ENCODE measurements at places on chromosomes 1 and 21. TPM values are rescaled to one million over a fixed set of nuclear protein-coding genes. Genes with fewer than 3 reads are reported as not detected.

The TNFRSF1B gene
- 1.4 TPM for total RNA-seq

- DNase-seq = no peak
- H3K4me3 ChIP-seq = no peak overlapping the region
- no peaks in the 10 kb centered on the region for H3K4me1 ChIP-seq
- H3K36me3 ChIP-seq = no peaks in the 10 kb centered on the region
These were observed 94.1 kb upstream of the ATP1B1 start for GRCh38 chr1:169012416-169012815.

DNA sequence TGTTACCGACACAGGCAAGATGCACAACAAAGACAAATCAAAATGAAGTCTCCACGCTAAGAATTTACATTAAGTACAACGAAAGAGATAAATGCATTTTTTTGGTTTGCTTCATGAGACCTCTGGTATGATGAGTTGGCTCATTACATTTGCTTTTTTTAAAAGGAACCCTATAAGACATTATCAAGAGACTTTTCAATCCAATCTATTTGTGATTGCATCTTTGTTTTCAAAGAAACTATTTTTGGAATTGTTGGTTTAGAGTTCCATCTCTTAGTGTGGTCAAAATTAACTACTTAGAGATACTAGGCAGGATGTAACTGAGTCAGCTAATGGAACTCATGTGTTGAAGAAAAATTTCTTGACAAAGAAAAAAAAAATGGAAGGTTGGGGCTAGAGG lies 200.1 kb downstream of the ZC3H11B start:
- no peaks in the 10 kb centered on the region for H3K27me3 ChIP-seq
- peaks cover 10% of the 10 kb centered on the region for H3K4me1 ChIP-seq
- no peak overlapping the region for H3K27ac ChIP-seq

The MPZ gene
- not detected for total RNA-seq

The C1orf94 gene
- total RNA-seq = 0.39 TPM

DNA sequence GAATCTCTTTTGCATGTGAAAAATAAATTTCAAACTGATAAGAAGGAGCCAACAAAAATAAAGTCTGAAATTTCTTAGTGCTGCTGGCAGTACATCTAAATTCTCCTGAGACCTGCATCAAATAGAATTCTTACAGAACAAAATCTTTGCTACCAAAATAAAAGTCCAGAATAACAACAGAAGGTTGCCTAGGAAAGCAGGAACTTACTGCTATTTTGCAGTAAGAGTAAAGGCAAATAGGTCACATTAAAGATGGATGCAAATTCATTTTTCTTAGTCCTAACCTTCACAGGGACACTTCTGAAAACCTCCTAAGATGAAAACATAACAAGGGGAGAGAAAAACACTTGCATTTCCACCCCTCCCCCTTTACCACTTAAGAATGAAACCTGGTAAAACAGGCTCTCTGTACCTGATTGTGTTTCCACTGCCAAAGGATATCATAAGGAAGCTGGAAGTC lies 59.0 kb downstream of the RUSC1 start:
- H3K27ac ChIP-seq = no peak overlapping the region
- H3K27me3 ChIP-seq = no peaks in the 10 kb centered on the region
- H3K36me3 ChIP-seq = peaks cover 62% of the 10 kb centered on the region
- H3K4me1 ChIP-seq = no peaks in the 10 kb centered on the region

GRCh38 chr1:219587801-219588561 lies 24.9 kb downstream of the ZC3H11B start:
- H3K4me3 ChIP-seq = no peak overlapping the region
- no peak overlapping the region for H3K27ac ChIP-seq
- DNase-seq = no peak
- H3K36me3 ChIP-seq = no peaks in the 10 kb centered on the region
- no peaks in the 10 kb centered on the region for H3K4me1 ChIP-seq
- no peaks in the 10 kb centered on the region for H3K27me3 ChIP-seq

- H3K36me3 ChIP-seq = peaks cover 20% of the 10 kb centered on the region
- no peaks in the 10 kb centered on the region for H3K27me3 ChIP-seq
- DNase-seq = no peak
- peaks cover 72% of the 10 kb centered on the region for H3K4me1 ChIP-seq
These were observed 1.7 kb downstream of the PTP4A2 start for GRCh38 chr1:31936278-31936980.

DNA sequence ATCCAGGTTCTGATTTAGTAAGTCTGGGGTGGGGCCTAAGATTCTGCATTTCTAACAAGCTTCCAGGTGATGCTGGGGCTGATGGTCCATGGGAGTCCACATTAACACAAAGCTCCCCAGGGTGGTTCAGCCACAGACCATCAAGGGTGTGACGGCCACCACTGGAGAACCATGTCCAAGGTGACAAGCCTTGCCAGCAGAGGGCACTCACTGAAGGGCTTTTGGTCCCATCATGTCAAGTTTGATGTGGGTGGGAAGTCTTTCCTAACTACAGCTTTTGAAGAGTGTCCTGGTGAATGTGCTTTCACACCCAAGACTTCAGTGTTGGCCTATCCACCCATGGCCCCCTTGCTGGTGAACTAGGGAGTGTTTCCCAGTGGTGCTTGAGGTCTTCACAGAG lies 67.1 kb downstream of the UBE2T start:
- no peak overlapping the region for H3K4me3 ChIP-seq
- H3K4me1 ChIP-seq = peaks cover 4% of the 10 kb centered on the region
- H3K27ac ChIP-seq = no peak overlapping the region
- no peaks in the 10 kb centered on the region for H3K27me3 ChIP-seq

DNA sequence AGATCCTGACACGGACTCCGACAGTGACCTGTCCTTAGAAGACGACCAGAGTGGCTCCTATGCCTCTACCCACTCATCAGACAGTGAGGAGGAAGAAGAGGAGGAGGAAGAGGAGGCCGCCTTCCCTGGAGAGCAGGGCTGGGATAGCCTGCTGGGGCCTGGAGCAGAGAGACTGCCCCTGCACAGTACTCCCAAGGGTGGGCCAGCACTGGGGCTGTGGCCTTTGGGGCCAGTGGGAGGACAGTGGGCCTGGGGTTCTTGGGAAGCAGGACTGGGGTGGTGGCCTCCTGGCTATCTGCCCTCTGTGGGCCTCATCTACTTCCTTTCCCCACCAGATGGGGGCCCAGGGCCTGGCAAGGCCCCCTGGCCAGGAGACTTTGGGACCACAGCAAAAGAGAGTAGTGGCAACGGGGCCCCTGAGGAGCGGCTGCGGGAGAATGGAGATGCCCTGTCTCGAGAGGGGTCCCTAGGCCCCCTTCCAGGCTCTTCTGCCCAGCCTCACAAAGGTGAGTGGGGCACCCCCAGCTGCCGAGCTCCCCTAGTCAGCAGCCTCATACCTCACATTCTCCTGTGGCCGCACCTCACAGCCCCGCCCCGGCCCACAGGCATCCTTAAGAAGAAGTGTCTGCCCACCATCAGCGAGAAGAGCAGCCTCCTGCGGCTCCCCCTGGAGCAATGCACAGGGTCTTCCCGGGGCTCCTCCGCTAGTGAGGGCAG lies 10.0 kb downstream of the PSRC1 start:
- peaks cover 9% of the 10 kb centered on the region for H3K36me3 ChIP-seq
- no peak overlapping the region for H3K4me3 ChIP-seq
- peak; percentile 36 for DNase-seq
- no peak overlapping the region for H3K27ac ChIP-seq
- peaks cover 34% of the 10 kb centered on the region for H3K4me1 ChIP-seq

DNA sequence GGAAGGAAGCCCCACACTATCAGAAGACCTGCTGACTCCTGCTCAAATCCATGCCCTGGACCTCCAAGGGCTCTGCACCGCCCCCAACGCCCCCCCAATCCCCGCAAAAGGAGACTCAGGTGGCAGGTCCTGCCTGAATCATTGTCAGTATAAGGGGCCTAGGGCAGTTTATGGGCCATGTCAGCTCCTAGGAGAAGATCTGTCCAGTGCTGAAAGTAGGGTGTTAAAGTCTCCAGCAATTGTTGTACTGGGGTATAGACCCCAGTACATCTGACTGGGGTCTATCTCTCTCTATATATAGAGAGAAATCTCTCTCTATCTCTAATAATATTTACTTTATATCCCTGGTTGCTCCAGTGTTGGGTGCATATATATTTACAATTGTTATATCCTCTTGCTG lies 12.1 kb upstream of the OLIG2 start:
- H3K27ac ChIP-seq = no peak overlapping the region
- DNase-seq = peak; percentile 17
- no peaks in the 10 kb centered on the region for H3K4me1 ChIP-seq

The ZNF683 gene
- not detected for total RNA-seq

- no peak overlapping the region for H3K4me3 ChIP-seq
- H3K36me3 ChIP-seq = peaks cover 94% of the 10 kb centered on the region
- no peak overlapping the region for H3K27ac ChIP-seq
- no peak for DNase-seq
These were observed 28.1 kb downstream of the EPHA2 start for GRCh38 chr1:16127676-16128337.

DNA sequence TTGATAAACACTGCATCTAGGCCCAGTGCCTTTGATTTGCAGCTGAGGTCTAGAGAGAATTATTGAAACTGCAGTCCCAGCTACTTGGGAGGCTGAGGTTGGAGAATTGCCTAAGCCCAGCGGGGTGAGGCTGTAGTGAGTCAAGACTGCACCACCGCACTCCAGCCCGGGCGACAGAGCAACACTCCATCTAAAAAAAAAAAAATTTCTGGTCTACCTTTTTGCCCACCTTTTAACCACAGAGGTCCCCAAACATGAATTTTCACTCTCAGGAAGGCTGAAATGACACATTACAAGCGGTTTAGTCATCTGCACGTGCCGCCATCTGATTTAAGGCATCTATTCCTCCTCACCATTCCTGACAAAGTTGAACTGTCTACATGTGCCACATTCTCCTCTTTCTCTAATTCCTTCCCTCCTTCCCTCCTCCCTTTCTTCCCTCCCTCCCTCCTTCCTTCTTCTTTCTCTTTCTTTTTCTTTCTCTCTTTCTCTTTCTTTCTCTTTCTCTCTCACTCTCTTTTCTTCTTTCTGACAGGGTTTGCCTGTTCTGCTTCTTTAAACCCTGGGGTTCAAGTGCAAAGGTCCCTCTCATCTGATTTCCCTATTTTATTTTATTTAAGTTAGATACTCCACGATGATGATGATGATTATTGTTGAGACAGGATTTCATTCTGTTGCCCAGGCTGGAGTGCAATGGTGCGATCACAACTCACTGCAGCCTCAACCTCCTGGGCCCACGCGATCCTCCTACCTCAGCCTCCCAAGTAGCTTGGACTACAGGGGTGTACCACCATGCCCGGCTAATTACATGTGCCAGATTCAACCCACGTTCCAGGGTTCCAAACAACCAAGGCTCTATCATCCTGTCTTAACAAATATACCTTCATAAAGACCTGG lies 3.0 kb upstream of the SOD1 start:
- no peak overlapping the region for H3K4me3 ChIP-seq
- H3K27me3 ChIP-seq = no peaks in the 10 kb centered on the region
- no peak for DNase-seq
- no peak overlapping the region for H3K27ac ChIP-seq

The OR6N1 gene
- not detected for total RNA-seq

GRCh38 chr1:96472471-96472870 lies 249.1 kb upstream of the PTBP2 start:
- no peaks in the 10 kb centered on the region for H3K27me3 ChIP-seq
- no peaks in the 10 kb centered on the region for H3K36me3 ChIP-seq
- no peak overlapping the region for H3K4me3 ChIP-seq
- peak overlapping the region; percentile 78 for H3K27ac ChIP-seq
- DNase-seq = peak; percentile 64

DNA sequence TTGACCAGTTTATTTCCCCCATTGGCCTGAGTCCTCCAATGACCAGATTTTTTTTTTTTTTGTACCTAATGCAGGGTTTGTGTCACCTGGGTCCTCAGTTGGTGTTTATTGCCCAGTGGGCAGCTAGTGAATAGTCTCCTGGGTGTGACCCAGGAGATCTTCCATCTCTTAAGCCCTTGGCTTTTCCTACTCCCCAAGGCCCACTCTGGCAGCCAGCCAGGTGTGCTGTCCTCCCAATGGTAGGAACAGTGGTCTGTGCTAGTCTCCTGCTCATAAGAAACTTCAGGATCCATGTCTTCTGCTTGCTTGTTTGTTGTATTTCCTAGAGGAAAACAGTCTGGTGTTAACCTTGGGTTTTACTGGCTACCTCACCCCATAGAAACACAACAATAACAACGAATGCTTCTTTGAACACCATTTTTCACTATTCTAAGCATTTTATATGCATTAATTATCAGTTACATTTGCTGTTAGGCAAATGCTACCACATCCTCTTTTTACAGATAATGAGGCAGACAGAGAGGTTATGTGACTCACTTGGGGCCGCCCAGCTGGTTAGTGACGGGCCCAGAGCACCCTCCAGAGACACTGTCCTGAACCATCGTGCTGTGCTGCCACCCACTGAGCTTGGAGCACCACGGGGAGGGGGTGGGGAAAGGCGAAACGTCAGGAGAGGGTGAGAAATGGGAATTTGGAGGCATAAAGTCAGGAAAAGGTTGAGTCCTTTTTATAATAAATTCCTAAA lies 107.5 kb downstream of the HIVEP3 start:
- H3K4me1 ChIP-seq = peaks cover 23% of the 10 kb centered on the region
- H3K27me3 ChIP-seq = no peaks in the 10 kb centered on the region
- H3K27ac ChIP-seq = peak overlapping the region; percentile 92
- H3K36me3 ChIP-seq = no peaks in the 10 kb centered on the region
- DNase-seq = peak; percentile 51

- no peak overlapping the region for H3K27ac ChIP-seq
- no peaks in the 10 kb centered on the region for H3K27me3 ChIP-seq
- DNase-seq = peak; percentile 72
- H3K36me3 ChIP-seq = peaks cover 9% of the 10 kb centered on the region
These were observed 4.9 kb downstream of the AHDC1 start for GRCh38 chr1:27598902-27599528.

- no peaks in the 10 kb centered on the region for H3K36me3 ChIP-seq
- no peak within 1 kb of the TSS for H3K27ac ChIP-seq
- no peaks in the 10 kb centered on the region for H3K4me1 ChIP-seq
- no peaks in the 10 kb centered on the region for H3K27me3 ChIP-seq
These were observed at the start of gene MT1HL1 for GRCh38 chr1:237004116-237004515. Gene MT1HL1, minus strand, starts transcription at chr1:237004441. Its CDS starts 69 bp downstream, at chr1:237004372.

GRCh38 chr1:156115514-156116374 lies 1.2 kb downstream of the LMNA start:
- H3K27ac ChIP-seq = peak overlapping the region; percentile 92
- DNase-seq = peak; percentile 87
- H3K27me3 ChIP-seq = no peaks in the 10 kb centered on the region

DNA sequence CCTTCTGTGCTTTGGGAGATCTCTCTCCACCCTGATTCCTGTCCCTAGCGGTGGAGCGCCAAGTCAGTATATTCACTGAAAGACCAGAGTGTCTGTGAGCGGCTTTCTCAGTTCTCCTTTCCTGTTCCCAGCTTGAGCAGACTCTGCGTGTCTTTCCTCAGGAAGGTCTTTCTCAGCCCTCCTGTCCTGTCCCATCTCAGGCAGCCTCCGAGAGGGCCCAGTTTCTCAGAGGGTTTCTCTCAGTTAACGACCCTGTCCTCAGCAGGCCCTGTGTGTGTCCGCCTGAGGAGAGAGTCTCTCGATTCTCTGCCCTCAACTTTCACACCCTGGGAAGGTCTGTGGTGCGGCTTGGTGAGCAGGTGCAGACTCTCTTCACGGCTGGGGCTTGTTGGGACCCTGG lies 34.0 kb upstream of the CHIT1 start:
- no peaks in the 10 kb centered on the region for H3K36me3 ChIP-seq
- DNase-seq = no peak
- peaks cover 4% of the 10 kb centered on the region for H3K4me1 ChIP-seq
- no peak overlapping the region for H3K4me3 ChIP-seq
- no peak overlapping the region for H3K27ac ChIP-seq

The OR10J4 gene
- total RNA-seq = not detected

Data from SJSA1 (cell line).